A549 treated with RU486 at 1 μM for 4 hours (cell line): ENCODE measurements at places on chromosomes 16 and 17. TPM values are rescaled to one million over a fixed set of nuclear protein-coding genes. Genes with fewer than 3 reads are reported as not detected.

Gene TANGO6
- 5.6 to 7.4 TPM (median 6.8 TPM) in 5 replicates for total RNA-seq

Gene TMEM114
- not detected in 5 replicates for total RNA-seq

Gene STAC2
- total RNA-seq: 0.12 to 0.34 TPM (median 0.21 TPM) in 5 replicates

Gene COX11
- total RNA-seq: 86.8 to 144 TPM (median 99.7 TPM) in 5 replicates

Gene KRTAP4-3
- total RNA-seq: not detected in 5 replicates
